ENCODE measurements at places on chromosomes 12 and 14.
A peak's percentile ranks its signal among the peaks of the same experiment; 100 is the strongest.

GRCh38 chr12:132505105-132505851 is 15.3 kb downstream of the FBRSL1 start:
- DNase-seq, result no peak

DNA sequence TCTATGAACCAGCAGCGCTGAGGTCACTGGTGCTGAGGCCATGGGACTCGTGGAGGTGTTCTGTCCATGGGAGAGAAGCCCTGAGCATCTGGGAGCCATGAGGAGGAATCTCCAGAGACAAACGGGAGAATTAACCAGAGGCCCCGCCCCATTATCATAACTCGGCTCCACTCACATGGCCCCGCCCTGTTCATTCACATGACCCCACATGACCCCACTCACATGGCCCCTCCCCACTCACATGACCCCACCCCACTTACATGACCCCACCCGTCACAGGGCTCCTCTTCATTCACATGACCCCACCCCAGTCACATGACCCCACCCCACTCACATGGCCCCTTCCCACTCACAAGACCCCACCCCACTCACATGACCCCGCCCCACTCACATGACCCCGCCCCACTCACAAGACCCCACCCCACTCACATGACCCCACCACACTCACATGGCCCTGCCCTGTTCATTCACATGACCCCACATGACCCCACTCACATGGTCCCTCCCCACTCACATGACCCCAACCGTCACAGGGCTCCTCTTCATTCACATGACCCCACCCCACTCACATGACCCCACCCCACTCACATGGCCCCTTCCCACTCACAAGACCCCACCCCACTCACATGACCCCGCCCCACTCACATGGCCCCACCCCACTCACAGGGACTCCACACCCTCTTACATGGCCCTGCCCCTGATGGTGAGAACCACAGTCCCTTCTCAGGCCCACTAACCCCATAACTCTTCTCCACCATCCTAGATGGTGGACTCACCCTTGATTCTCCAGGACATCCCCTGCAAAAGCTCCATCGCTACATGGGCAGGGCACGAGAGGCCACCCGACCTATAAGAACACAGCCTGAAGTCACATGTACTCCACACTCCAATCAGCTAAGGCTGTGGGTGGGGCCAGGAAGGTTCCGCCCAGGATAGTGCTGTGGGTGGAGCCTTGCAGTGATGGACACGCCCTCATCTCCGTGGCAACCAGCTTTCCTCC is 151.1 kb upstream of the SFSWAP start:
- DNase-seq, result no peak

DNA sequence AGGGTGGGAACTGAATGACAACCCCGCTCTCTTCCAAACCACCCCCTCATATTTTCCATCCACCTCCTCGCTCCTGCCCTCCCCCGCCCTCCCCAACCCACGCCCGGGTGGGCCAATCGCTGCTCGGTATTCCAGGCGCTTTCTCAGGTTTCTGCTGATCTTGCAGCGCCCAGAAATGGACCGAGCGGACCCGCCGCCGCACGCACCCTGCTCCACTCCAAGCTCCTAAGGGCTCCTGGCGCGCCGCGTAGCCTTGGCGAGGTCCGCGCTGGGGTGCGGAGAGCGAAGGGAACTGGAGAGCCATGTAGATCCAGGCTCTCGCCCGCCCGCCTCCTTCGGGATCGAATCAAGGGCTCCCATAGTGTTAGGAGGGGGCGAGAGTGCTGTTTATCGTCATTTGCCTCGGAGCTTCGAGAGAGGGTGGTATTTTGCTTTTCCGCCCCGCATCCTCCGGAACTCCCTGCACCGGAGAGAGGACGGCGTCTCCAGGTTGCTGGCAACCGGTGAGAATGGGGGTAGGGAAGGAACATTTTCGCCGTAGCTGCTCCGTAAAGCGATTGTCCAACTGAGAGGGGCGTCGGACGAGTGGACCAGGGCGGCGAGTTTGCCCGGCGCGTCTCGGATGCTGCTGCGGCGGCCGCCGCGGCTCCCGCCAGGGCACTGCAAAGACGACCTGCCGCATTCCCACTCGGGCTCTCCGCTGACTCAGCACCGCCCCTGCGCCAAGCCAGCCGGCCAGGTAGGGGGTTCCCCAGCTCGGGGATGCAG is at the start of gene KCNA1:
TSS of gene KCNA1 (plus strand) at position 172 of the 768 bp plus-strand sequence. CDS start 1,474 bp downstream, outside the sequence.
- DNase-seq, result peak; percentile 10

DNA sequence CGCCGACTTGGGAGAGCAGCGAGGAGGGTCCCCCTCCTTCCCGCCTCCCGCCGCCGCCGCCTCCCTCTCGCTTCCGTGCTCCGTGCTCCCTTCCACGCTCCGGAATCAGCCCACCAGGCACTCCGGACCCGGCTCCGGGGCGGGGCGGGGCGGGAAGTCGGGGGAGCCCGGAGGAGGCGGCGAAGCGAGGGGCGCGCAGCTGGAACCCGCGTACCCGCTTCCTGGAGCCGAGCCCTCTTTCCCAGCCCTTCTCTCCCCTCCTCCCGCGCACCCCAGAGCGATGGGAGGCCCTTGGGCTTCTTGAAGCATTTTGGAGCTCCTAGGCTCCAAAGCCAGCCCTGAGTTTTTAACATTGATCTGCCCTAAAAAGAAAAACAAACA is at the start of gene SYNDIG1L:
TSS of gene SYNDIG1L (minus strand) at position 9 of the 381 bp plus-strand sequence. CDS start 16,466 bp downstream, outside the sequence.
- no peak for DNase-seq

DNA sequence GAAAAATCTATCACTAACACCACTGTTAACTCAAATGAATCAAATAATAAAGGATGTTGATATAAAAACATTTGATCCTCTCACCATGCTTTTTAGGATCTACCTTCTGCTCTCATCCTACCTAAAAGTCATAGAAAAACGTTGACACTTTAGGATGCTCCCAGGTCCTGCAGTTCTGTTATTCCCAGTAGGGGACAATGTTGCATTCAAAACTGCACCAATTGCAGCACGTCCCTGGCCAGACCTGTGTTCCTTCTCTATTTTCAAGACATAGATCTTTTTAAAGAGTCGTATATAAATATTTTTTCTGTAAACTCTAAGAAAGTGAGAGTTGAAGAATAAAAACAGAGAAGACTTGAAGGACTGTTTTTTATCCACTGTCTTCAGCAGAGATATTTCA is 8.8 kb downstream of the AICDA start:
- no peak for DNase-seq

- DNase-seq, result no peak
Measured at GRCh38 chr12:27524839-27525753, 1.1 kb downstream of the PPFIBP1 start.

DNA sequence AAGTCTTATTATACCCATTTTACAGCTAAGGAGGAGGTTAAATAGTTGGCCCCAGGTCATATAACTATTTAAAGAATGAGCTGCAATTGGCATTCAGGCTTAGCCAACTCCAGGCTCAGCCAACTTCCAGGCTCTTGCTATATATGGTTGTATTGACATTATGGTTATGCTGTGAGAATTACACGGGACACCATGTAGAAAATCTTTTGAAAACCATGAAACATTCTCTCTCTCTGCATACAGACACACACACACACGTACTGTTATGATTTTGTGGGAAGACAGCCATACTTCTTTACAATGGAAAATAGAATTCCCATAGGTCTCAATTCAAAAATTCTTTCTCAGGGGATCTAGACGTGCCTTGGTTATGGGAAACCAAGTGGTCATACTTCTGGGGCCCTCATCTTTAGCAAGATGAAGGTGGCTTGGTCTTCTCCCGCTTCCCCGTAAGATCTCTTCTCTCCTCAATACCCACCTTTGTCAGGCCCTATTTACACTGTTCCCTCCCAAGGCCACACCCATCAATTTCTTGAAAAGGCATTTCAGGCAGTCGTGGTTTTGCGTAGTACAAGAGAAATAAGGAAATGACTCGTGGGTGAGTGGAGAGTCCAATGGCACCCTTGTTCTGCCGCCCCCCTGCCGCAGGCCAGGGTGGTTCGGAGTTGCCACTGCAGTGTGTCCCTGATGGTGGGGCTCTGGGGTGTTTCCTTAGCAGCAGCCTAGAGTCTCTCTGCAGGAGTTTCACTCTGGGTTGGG is 10.0 kb upstream of the GPRC5A start:
- no peak for DNase-seq
